Fibroblast of skin of scalp (primary cell): ENCODE measurements at places on chromosomes 11 and 22.

- no peak for DNase-seq
These were observed 67.1 kb downstream of the PIWIL3 start for GRCh38 chr22:24707470-24707801.

DNA sequence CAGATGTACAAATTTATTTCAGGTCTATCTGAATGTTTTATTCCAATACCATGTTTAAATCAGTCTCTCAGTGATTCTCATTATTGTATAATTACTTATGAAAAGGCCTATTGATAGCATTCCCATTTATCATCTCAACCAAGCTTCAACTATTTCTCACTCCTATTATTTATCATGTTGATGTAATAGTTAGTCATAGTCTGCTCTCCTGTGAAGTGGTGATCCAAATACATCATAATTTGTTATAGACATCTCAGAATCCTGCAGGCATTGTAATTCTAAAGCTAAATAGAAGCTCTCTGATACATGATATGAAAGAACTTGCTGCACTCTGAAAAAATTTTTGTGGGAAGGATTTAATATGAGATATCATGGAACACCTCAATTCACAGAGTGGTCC lies 21.8 kb upstream of the OR8G1 start:
- DNase-seq = no peak

DNA sequence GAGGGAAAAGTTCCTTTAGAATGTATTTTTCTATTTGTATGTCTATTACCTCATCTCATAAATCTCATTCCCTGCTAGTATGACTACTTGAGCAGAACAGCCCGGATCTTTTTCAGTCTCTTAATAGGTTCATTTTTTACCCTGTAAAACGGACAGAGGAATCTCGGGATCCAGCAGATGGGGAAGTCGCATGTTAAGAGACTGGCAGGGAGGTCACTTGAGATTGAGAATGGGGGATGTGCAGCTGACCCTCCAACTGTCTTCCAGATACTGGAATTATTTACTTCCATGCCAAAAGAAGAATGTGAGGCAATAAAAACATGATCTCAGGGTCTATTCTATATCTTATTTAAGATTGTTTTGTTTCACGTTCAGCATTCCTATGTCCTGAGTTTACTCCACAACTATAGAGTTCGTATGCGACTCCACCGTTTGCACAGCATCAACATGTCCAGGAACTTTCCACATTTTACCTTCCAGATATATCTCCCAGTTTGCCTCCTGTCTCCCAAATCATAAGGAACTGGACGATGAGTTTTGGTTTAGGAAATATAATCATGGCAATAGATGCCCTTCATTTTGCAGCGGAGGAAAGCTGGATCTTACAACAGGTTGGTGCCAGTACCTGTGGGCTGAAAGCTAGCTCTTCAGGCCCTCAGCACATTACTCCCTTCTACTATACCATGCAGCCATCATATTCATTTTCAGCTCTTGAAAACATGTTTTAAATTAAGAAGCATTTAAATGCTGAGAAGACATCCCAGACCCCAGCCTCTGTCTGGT lies 181.5 kb downstream of the MAML2 start:
- peak; percentile 69 for DNase-seq

GRCh38 chr22:21030621-21031544 lies 1.5 kb downstream of the SLC7A4 start:
- no peak for DNase-seq

GRCh38 chr11:104146421-104146820 lies 17.5 kb downstream of the PDGFD start:
- no peak for DNase-seq

GRCh38 chr11:112029460-112029859 lies 4.3 kb downstream of the DLAT start:
- DNase-seq = no peak

DNA sequence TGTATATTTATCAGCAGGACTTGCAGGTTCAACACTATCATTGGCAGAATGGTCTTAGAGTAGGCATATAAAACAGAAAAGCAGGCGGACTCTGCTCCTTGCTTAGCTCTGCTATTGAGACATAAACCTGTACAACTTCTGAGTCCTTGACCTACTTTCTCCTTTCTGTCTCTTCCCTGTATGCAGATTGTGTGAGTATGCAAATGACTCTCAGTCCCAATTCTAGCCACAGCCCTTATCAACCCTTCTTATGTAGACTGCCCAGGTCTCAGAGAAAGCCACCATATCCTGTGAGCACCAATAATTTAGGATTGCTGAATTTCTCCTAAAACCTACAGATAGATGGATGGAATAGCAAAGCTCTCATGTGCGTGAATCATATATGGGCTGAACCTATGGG lies 367.6 kb upstream of the DDI1 start:
- no peak for DNase-seq

DNA sequence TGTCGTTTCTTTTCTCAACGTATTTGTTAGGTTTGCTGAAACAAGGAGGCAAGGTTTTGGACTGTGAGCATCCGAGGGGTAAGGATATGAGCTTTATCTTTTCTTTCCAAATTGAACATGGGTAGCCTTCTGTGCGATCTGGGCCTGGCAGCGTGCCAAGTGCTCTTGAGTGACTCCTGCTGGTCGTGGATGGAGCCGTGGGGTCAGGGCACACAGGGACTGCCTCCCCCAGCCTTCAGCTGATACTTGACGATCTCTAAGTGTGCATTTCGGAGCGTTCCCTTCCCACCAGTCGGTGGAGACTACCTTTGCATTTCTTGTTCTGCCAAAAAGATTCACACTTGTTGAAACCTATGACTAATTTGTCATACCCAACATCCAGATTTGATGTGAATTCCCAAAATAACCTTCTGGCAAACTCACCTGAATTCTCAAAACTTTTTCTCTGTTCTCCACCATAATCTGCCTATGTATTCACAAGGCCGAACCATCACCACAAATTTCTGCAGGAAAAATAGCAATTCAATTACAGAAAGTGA lies 40.1 kb upstream of the CLMP start:
- no peak for DNase-seq

- no peak for DNase-seq
These were observed 43.6 kb upstream of the FTH1 start for GRCh38 chr11:62010935-62011528.

DNA sequence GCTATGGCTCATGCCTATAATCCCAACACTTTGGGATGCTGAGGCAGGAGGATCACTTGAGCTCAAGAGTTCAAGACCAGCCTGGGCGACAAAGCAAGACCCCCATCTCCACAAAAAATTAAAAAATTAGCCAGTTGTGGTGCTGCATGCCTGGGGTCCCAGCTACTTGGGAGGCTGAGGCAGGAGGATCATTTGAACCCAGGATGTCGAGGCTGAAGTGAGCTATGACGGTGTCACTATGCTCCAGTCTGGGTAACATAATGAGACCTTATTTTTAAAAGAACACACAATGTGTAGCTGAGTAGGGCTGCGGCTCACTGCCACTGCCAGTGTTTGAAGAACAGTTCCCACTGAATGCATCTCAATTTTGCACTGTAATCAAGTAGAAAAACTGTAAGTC lies 7.1 kb upstream of the VPREB1 start:
- DNase-seq = no peak

GRCh38 chr11:92384802-92385201 lies 160.2 kb downstream of the FAT3 start:
- peak; percentile 20 for DNase-seq

DNA sequence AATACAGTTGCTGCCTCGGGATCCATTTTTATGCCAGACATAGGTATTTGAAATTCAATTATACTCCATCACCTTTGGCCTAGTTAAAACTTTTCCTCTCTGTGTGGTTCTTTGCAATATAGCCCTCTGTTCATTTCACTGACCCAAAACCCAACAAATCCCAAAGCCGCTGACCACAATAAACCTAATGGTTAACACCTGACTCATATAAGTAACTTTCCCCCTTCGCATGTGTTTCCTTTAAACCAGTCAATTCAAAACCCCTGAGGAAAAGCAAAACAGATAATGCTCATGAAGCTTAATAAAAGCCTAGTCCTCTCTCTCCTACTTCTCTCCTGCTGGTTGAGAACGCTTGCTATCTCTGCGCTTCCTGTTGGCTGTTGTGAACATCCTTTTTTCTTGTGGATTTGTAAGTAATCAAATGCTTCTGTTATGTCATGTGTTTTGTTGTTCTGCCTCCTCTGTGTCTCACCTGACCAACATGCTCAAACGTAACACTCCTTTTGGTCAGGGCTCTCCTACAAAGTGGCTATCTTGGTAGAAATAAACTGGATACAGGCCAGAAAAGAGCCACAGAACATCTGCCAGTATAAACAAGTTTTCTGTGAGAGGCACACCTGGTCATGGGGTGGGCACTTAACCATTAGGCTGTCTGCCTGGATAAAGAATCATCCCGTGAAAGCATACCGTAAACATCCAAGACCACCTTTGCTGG lies 652.6 kb downstream of the METTL15 start:
- peak; percentile 44 for DNase-seq

DNA sequence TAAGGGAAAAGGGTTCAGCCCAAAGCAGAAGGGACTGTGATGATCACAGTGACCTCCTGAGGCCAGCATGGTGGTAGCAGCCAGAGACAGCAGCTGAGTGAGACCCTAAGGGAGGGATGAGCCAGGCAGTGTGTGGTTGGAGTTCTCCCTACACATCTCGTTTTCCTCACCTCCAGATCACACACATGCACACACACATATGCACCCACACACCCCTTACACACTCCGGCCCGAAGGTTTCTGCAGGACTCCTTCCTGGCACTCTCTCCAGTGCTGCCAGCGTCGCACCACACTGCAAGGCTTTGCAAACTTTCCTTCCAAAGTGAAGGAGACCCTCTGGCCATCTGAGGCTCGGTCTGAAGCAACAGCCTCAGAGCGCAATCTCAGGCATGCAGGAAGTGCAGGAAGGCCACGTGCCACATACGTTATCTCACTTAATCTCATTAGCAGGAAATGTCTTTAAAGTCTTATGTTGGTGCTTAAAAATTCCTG lies 26.9 kb upstream of the TP53I11 start:
- no peak for DNase-seq

DNA sequence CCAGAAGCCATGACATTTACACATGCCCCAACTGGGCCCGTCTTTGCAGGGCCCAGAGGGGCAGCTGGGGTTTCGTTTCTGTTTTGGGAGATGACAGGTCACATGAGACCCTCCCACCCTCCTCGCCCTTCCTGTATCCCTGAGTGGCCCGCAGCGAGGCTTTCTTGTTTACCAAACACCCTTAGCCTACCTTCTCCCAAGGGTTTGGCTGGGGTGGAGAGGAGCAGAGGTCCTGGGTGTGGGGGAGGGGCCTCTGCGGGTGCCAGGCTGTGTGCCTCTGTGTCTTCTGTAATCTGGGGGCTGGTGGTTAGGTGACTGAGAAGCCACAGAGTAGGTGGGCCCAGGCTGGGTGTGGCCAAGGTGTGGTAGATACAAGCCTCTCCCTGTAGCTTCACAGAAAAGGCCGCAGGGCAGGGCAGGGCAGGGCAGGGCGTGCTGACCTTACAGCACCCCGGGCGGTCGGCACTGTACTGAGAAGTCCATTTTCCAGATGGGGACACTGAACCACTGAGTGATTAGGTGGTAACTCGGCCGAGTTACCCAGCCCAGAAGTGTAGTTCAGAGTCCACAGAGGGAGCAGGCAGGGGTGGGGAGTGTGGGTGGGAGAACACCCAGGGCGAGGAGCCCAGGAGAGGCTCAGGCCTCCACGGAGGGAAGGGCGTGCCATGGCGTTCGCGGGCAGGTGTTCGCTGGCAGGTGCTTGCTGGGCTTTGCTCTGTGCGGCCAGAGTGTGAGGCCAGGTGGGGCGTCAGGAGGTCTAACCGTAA lies 8.7 kb downstream of the PRR5 start:
- DNase-seq = no peak

DNA sequence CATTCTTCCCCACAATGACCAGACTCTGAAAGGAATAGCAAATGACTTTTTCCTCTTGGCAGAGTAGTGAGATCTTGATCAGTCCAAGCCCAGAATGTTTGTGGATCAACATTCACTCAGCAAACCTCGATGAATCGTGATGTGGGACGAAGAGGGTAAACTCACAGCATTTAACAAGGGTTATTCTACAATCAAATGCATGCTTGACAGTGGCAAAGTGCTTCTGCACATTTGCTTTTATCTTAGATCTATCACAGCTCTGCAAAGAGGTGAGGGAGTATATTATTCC lies 31.8 kb downstream of the TMPRSS5 start:
- DNase-seq = peak; percentile 20

- DNase-seq = peak; percentile 49
These were observed 11.2 kb upstream of the TMEM184B start for GRCh38 chr22:38284042-38284402.

DNA sequence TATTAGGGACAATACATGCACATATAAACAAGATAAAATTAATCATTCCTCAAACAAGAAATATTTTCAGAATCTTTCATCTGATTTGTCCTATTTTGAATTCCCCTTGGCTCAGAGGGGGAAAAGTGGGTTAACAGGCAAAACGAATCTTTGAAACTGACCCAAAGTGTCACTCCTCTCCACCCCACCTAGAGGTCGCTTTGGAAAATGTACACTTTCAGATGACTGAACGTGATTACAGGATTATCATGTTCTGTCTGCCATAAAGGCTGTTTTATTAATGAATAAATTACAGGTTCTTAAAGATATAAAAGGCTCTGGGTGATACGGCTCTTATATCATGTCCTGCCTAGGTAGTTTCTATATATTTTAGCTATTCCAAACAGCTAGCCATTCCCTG lies 1735.0 kb downstream of the LRRC4C start:
- no peak for DNase-seq

DNA sequence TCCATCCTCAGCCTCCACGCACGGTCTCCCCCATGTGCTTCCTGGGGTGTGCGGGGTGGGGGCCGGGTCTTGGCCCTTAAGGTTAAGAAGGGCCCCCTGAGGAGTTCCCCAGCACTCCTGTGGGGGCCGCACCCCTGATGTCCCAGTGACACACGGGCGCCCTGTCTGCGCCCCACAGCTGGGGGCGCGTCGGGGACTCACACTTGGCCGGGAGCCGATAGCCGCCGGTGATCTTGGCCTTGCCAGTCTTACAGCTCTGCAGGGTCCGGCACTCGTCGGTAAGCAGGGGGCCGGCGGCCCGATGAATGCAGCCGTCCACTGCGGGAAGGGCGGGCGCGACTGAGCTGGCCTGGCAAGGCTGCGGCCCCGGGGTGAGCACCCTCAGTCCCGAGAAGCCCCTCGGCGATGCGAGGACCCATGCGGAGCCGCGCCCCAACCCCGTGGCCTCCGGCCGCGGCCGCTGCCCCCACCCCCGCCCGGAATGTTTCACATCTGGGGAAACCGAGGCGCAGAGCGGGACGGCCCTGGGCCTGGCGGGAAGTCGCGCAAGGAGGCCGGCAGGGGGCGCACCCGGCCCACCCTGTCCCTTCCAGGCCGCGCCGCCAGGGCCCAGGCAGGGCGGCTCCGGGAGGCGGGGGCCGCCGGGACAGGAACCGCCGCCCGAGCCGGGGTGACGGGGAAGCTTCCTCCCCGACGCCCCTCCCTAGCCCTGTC lies 13.9 kb downstream of the OTUB1 start:
- peak; percentile 78 for DNase-seq

GRCh38 chr22:49569286-49570031 lies 258.2 kb downstream of the BRD1 start:
- no peak for DNase-seq

DNA sequence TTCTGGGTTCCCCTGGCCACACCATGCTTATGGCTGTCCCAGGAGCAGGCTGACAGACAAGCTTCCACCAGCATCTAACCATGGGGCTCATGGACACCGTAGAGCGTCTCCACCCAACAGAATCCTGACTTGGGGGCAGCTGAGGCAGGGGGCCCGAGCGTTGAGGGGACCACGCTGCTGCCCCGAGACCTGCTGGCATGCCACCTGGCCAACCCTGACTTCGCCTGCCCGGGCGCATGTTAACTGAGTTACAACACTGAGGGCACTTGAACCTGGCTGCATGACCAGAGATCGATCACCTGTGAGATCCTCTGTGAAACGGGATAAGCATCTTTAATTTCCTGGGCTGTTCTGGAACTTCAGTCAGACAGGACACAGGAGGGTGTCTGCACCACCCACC lies 13.7 kb downstream of the PPM1F start:
- DNase-seq = no peak
